ENCODE measurements at places on chromosomes 12 and 14.

DNA sequence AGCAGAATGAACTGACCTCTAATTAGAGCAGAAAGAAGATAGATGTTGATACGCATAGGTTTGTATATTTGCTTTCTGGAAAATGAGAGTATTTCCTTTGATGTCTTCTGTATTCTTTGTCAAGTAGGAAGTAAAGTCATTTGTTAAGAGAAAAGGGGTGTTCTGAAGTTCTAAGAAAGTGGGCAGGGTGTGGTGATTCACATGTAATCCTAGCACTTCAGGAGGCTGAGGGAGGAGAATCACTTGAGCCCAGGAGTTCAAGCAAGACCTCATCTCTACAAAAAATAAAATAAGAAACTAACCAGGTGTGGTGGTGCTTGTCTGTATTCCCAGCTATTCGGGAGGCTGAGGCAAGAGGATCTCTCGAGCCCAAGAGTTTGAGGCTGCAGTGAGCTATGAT is 2.8 kb downstream of the RHNO1 start:
- DNase-seq, result peak; percentile 40

GRCh38 chr12:810671-811415 is 58.5 kb downstream of the WNK1 start:
- DNase-seq, result no peak

DNA sequence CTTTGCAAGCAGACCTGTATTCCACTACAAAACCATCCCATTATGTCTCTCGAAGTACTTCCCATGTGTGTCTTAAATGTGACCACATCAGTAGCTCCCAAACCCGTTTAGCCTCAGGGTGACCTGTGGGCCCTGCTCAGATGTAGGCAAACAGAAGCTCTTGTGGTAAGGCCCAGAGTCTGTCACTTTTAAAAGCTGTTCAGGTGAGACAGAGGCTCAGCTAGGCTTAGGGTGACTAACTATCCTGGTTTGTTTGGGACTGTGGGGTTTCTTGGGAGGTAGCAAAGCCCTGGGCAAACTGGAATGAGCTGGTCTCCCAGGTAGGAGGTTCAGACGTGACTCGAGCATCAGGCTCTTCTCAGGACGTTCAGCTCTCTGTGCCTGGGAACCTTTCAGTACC is 64.5 kb upstream of the VASH1 start:
- no peak for DNase-seq

- DNase-seq, result no peak
Measured at GRCh38 chr14:26925876-26926584, 328.2 kb upstream of the NOVA1 start.
